ENCODE measurements at places on chromosomes 4 and X.

- DNase-seq: no peak
Observed at GRCh38 chr4:11223311-11223710, 205.4 kb downstream of the HS3ST1 start.

- DNase-seq: no peak
Observed at GRCh38 chr4:70737006-70737405, 15.2 kb downstream of the RUFY3 start.

- no peak for DNase-seq
Observed at GRCh38 chrX:149569770-149570169, 17.5 kb downstream of the MAGEA9B start.

GRCh38 chr4:78032446-78032845 is 24.7 kb upstream of the FRAS1 start:
- no peak for DNase-seq

GRCh38 chr4:6480534-6481088 is 8.2 kb upstream of the PPP2R2C start:
- peak; percentile 61 for DNase-seq

DNA sequence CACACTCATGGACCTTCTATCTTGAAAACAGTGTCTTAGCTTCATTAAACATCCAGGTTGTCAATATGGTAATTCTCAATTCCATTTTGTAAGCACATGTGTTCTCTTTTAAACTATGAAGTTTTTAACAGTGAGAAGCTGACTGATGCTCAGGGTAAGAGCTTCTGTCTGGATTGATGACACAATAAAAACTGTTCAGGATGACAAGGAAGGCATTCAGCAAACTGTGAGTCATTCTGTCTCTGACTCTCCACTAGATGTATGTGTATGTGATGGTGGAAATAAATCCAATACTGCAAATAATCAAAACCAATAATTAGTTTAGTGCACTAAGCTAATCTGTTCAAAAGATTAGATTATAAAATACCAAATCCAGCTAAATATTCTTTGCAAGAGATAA is 115.3 kb upstream of the ARX start:
- peak; percentile 43 for DNase-seq

DNA sequence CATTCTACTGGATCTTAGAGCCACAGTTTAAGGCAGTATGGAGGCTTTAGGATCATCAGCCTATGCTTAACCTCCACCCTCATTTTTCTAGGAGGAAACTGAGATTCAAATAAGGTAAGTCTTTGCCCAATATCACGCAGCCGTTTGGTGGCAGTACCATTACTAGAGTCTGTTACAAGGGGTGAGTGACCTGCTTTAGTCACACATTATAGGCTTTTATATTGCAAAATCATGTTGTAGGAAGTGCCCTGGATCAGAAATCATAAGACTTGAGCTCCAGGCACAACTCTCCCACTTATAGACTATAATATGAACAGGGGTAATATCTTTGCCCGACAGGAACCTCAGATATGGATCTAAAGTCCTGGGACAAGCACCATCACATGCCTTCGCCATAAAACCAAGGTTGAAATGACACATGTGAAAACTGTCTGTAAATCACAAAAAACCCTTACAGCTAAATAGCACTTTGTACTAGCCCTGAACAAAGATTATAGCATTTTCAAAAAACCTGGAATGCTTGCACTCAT is 19.2 kb downstream of the HPSE start:
- no peak for DNase-seq

DNA sequence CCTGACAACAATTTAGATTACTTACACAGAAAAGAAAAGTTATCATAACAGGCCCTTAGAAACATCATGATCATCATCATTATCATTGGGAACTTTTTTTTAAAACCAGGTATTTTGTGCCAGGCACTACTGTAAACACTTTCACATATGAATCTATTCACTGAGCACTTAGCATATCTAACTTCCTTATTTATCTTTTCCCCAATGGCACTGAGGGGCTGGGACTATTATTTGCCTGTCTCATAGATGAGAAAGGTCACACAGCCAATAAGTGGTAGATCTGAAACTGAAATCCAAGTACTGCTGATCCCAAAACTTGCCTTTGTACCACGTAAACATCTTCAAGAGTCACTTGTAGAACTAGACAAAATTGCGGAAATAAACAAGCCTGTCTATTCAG is 184.2 kb upstream of the RBPJ start:
- no peak for DNase-seq

- no peak for DNase-seq
Observed at GRCh38 chr4:56603297-56603696, 77.8 kb downstream of the HOPX start.

All from HT1080 (cell line).